ENCODE measurements at places on chromosomes 5 and 9.

- DNase-seq, result no peak
These were observed 191.0 kb downstream of the IRX2 start for GRCh38 chr5:2560435-2560834.

DNA sequence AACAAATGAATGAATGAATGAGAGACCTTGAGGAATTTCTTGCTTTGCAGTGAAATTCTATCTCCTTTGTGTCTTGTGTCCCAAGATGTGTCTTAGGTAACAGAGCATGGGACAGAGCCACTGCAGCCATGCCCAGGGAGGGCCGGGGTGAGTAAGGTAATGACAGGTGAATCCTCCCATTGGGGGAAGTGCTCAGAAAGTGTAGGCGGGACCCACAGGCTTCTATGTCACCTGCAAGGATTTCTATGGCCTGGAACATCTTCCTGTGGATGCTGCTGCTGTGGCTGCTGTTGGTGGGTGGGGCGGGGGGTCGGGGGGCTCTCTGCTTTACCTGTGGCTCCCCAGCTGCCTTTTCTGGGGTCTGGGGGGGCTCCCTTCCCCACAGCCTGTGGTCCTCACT is 133.6 kb upstream of the IER5L start:
- DNase-seq, result no peak

DNA sequence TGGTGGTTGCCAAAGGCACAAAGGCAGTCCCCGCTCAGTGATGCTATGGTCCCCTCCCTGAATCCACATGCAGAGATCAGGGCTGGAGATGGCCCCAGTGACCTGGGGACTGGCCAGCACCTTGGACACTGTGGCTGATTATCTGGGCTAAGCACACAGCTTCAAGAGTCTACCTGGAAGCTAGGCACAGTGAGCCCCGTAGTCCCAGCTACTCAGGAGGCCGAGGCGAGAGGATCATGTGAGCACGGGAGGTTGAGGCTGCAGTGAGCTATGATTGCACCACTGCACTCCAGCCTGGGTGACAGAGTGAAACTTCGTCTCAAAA is 8.3 kb upstream of the SCGB3A1 start:
- DNase-seq, result no peak

DNA sequence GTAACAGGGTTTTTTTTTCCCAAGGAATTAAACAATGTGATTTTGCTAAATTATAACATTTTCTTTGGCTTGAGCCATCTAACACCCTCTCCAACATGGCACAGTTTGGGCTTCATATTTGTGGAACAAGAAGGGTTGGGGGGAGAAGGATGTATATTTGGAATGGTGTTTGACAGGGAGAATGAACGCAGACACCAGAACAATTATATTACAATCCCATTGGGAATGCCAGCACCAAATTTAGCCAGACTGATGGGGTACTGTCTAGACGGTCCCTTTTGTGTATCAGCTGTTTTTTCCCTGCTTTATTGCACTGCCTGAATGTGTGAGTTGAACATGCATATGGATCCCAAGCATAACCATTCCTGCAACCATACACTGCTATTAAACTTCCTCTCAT is 130.9 kb upstream of the TMEM161B start:
- DNase-seq, result no peak

- no peak for DNase-seq
These were observed 420.6 kb upstream of the SLC30A5 start for GRCh38 chr5:68673106-68673822.

GRCh38 chr9:26462213-26462612 is 430.4 kb downstream of the CAAP1 start:
- no peak for DNase-seq

DNA sequence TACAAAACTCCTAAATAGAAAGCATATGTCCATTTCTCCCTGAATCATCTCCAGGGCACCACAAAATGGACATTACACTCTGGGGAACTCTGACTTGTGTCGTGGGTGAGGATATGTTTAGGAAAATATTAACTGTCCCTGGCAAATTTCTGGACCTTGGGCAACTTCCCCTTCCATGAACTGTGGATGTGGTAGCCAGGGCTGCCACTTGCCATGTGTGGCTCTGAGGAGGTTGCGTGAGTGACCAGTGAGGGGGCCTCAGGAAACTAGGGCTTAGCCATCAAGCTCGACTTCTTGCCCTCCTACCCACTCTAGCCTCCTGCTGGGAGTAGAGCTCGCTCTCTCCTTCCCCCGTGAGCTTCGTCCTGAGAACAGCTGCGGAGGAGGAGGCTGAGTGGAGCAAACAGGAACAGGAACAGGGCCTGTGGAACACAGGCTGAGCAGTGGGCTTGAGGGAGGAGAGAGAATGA is 13.8 kb upstream of the STC2 start:
- no peak for DNase-seq

DNA sequence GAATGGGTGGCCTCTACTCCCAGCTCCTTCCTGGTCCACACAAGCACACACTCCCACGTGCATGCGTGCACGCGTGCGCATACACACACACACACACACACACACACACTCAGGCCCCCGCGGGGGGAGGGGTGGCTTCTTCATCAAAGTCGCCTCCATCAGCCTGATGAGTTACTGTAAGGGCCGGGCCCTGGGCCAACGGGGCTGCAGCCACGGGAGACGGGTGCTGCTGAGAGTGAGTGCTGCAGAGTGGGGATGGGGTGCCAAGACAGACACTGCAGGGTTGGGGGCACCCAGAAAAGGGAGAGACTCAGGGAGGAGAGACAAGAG is 18.1 kb downstream of the CNTFR start:
- no peak for DNase-seq

DNA sequence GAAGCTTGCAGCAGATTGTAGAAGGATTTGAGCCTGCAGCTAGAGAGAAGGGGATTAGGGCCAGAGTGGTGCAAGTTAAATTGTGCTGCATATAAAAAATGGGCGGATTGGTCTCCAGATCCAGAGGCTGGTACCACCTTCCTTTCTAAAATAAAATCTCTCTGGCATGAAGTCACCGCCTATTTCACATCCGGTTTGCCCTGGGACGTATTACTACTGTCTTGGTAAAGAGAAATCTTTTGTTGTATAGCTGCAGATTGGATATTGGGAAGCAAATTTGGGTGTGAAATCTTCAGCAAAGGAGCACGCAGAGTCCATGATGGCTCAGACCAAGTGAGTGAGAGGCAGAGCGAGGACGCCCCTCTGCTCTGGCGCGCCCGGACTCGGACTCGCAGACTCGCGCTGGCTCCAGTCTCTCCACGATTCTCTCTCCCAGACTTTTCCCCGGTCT is at the start of gene GABRA1:
Gene GABRA1, plus strand, starts transcription at position 180 of the 451 bp plus-strand sequence. CDS start 2,691 bp downstream, outside the sequence.
- DNase-seq, result peak; percentile 81

DNA sequence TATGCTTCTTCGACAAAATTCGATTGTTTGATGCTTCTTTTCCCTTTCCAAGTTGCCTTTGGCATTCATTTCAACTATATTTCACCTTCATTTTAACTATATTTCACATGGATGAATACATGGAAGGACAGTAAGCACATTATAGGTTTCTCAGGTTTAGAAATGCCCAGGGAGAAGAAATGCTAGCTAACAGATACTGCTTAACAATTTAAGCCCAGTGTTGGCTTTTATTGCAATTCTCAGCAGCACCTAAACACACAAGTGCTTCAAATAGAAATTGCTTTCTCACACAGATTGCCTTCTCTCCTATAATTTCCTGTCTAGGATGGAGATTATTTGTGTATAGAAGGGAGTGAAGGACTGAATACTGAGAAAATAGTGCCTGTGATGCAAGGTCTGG is 30.2 kb upstream of the SMC5 start:
- no peak for DNase-seq

DNA sequence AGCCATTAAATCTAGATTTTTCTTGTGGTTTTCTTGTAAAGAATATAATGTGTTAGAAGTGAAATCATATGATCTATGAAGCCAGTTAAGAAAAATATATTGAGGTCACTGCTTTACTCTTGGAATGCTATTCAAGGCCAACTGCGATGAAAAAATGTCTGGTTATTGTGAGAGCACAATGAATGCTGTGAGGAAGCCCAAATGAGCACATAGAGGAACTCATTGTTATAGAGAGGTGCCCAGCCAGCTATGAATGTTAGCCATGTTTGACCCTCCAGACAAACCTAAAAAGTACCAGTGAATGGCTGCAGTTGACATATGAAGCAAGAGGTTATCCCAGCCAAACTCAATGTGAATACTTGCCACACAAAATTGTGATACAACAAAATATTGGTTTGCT is 359.8 kb upstream of the FAM174A start:
- DNase-seq, result no peak

DNA sequence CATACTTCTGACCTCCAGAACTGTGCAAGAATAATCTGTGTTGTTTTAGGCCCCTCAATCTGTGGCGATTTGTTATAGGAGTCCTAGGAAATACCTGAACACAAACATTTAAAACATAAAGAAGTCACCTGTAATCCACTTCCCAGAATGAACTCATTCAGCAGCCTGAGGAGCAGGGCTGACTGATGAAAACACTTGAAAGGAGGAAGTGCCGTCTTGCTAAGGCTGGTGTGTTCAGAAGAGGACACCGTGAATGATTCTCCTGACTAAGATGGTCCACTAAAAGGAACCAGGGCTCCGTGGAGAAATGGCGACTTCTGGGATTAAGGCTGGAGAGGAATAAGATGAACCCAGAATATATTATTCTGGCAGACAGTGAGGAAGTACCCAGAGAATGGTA is 18.7 kb upstream of the MARCHF6 start:
- no peak for DNase-seq

DNA sequence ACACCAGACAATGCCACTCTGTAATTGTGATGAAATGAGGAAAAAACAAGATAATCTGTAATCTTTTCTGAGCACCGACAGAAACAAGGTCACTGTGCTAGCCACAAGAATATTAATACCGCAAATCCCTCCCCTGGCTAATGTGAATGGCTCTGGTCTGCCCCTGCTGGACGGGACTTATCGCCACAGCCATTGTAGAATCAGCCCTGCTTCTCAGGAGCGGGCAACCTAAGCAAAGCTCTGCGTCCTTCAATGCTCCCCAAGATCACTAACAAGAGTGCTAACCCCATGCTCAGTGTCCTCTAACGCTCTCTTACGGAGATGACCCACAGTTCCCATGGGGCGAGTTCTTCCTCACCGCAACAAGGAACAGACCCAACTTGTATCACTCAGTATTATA is 42.7 kb downstream of the OR2V1 start:
- DNase-seq, result no peak

DNA sequence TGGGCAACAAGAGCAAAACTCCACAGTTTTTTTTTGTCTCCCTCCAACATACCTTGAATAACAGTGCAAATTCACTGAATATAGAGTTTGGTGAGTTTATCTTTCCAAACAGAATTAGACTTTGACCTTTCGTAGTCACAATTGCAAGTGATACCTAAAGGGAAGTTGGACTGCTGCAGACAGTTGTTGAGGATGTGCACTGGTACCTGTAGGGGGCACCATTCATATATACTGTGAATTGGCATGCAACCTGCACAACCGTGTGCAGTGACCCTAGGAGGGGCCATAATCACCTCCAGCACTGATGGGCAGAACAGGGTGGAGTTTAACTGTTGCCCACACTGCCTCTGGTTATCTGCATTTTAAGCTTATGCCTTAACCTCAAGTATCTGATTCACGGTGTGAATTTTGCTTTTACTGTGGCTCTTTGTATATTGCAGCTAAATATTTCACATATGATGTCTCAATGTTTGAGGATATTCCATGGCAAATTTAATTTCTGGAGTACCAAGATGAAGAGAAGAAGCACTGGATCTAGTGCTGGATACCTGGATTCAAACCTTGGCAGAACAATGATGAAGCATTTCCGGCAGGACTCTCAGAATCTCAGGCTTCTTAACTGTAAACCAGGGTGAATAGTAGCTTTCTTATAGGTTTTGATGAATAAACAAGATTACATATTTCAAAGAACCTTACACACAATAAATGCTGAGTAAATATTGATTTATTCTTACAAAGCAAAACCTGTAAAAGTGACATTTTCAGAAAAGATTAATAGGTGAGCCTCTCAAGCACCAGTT is 144.3 kb downstream of the ACTBL2 start:
- DNase-seq, result peak; percentile 15

DNA sequence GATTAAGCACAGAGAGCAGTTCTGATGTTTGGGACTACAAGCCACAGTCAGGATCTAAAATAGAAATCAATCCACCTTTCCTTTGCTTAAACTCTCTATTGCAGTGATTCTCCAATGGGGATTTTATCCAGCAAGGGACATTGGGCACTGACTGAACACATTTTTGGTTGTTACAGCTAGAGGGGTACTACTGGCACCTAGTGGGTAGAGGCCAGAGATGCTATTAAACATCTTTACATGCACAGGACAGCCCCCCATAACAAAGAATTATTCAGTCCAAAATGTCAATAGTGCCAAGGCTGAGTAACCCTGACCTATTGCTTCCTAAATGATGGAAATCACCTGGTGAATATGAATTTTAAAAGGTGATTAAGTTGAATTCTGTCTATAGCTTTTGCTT is 12.0 kb downstream of the ZNF622 start:
- peak; percentile 20 for DNase-seq

- DNase-seq, result no peak
These were observed 1.4 kb downstream of the CIZ1 start for GRCh38 chr9:128190013-128190412.

Data from NCI-H524 (cell line).